Activated CD8-positive, alpha-beta memory T cell treated with anti-CD3 and anti-CD28 coated beads for 24 hours (primary cell): ENCODE measurements at places on chromosomes 7 and 10.

DNA sequence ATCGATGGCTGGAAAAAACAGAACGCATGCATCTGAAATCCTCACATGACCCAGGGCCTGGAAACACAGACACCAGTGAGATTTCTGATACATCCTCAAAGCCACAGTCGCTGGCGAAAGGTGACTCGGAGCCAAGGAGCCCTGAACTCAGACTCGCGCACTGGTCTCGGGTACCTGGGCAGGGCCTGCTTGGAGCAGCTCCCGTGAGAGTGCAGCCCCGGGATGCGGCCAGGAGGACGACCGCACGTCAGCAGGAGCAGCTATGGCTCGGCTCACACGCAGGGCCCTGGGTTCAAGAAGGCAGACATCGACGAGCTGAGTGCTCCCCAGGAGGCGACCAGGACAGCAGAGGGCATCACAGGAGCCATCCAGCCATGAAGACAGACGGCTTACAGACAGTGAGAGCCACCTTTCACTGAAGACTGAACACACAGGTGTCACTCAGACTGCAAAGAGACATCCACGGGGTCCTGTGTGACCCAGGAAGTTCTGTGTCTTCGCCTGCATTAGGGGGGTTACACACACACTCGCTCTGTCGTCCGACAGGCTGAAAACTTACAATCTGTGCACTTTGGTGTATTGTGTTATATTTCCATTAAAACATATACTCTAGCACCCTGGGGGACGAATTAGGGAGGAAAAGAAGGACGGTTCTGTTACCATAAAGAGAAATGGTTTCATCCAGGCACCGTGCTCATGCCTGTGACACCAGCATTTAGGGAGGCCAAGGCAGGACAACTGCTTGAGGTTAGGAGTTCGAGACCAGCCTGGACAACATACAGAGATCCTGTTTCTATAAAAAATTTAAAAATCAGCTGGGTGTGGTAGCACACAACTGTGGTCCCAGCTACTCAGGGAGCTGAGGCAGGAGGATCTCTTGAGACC lies 227.7 kb downstream of the MAD1L1 start:
- DNase-seq: no peak

GRCh38 chr10:116690356-116691322 lies 51.7 kb downstream of the HSPA12A start:
- DNase-seq: no peak

- DNase-seq: peak; percentile 37
Measured at GRCh38 chr7:139842401-139843210, 13.5 kb downstream of the TBXAS1 start.

DNA sequence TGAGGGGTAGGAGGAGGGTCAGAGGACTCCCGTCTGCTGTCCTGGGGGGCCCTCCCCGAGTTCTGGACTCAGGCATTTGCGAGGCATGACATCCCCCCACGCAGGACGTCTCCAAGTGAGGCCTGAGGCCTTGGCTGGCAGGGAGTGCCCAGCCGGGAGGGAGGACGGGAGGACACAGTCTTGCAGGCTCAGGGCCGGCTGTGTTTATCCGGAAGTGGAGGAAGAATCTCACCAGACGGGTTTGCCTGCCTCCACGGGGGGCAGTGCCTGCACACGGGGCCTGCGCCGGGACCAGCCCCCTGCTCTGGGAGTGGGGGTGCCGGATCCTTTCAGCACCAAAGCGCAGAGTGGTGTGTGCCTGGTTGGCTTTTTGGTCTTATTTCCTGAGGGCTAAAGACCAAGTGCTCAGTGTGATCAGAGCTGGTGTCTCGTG lies 10.9 kb downstream of the PWWP2B start:
- DNase-seq: no peak

GRCh38 chr7:33766405-33766804 lies 138.9 kb upstream of the BMPER start:
- no peak for DNase-seq

GRCh38 chr10:79444199-79445119 lies 965 bp downstream of the ZCCHC24 start:
- DNase-seq: peak; percentile 78

- DNase-seq: no peak
Measured at GRCh38 chr7:128744366-128744905, 5.3 kb downstream of the CALU start.

DNA sequence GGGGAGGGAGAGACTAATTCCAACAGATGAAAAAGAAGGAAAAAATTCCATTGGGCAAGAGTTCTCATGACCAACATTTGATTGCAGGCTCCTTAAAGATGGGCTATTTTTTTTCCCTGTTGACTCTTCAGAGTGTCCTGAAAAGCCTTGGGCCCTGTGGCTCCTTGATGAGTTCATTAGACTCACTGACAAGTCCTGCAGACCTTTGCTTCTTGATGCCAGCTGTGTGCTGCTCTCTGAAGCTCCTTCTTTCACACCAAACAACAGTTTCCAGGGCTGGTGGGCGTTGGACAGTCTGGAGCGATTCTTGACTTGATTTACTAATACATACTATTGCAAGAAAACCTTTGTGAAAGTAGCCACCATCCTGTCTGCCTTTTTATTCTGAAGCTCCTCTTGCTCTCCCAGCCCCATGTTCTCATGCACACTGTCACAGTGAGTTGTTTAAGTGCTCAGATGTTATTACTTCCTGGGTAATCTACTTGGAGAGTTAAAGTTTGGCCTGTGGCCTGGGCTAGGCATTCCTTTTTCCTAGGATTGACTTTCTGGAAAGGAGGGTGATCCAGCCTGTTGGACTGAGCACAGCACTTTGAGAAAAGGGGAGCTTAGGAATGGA lies 250.3 kb downstream of the PTEN start:
- DNase-seq: no peak

GRCh38 chr7:1555813-1556543 lies at the start of gene TMEM184A:
Gene TMEM184A, minus strand, starts transcription at chr7:1556205. Its CDS starts 721 bp downstream, at chr7:1555484.
- DNase-seq: no peak

GRCh38 chr7:156456503-156457115 lies 184.0 kb upstream of the RNF32 start:
- peak; percentile 24 for DNase-seq

DNA sequence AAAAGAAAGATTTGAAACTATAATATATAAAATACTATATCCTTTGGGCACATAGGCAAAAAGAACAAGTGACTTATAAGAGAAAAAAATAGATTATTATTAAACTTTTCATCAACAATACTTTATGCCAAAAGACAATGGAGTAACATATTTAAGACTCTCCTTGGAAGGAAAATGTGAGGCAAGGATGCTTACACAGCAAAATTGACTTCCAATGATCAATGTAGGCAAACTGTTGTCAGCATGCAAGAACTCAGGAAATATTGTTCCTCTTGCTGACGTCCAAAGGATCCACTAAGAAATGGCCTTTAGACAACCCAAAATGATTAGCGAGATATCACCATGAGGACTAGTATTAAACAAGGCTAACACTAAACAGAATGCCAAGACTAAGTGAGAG lies 22.9 kb upstream of the LMOD2 start:
- no peak for DNase-seq

- DNase-seq: no peak
Measured at GRCh38 chr7:131305152-131305551, 22.5 kb upstream of the MKLN1 start.

- no peak for DNase-seq
Measured at GRCh38 chr10:120503689-120504088, 46.7 kb downstream of the PLPP4 start.

GRCh38 chr7:1651031-1651446 lies 19.0 kb upstream of the ELFN1 start:
- no peak for DNase-seq

GRCh38 chr10:107589081-107589480 lies 424.6 kb upstream of the SORCS1 start:
- no peak for DNase-seq

DNA sequence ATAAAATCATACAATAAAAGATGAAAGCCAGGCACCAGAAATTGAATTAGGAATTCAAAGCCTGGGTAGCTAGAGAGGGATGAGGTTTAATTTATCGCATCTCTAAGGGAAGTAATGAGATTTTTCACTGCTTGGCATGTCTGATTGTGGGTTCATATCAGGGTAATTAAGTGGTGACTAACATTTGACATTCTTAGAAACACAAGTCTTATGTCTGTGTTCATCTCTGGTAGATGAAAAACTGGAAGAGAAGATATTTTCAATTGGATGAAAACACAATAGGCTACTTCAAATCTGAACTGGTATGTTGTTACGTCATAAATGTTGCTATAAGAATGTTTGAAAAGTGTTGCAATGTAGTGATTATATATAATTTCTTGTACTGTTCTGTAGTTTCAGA lies 36.8 kb upstream of the ARMS2 start:
- no peak for DNase-seq

GRCh38 chr7:9324513-9324912 lies 891.1 kb downstream of the NXPH1 start:
- no peak for DNase-seq

GRCh38 chr7:95881597-95881996 lies 109.2 kb downstream of the DYNC1I1 start:
- DNase-seq: no peak

DNA sequence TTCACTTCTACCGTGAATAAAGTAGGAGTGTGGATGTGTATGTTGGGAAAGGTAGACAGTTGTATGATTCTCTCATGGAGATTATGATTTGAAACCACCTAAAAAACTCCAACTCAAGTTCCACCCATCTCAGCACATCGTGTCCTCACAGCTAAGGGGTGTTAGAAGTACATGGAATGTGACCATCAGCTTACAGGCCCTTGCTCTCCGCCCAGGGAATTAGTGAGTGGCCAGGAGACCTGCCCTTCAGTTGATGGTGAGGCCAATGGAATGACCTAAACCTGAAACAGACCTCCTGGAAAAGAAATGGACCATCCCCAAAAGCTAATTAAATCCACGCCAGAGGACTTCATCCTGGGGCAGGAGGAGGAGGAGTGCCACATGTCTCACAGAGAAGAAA lies 2.1 kb upstream of the WNT2 start:
- no peak for DNase-seq

GRCh38 chr7:142248166-142249160 lies 9.4 kb downstream of the PRSS58 start:
- DNase-seq: no peak

DNA sequence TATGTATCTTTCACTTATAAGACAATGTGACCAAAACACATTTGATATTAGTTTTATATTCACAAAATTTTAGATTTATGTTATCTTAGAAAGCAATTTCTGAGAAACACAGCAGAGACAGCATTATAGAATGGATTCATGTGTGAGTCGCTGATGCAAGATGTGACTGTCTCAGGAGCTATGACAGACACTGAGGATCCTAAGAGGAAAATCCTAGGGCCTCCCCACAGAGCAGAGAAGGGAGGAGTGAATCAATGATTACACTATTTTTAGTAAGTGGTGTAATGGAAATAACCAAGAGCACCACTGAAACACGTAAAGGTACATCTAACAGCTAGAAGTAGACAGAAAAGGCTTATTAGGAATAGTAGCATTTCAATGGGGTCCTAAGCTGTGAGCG lies 204.0 kb upstream of the PTN start:
- DNase-seq: no peak

- DNase-seq: no peak
Measured at GRCh38 chr7:155353256-155353897, 55.7 kb downstream of the INSIG1 start.

GRCh38 chr10:63355682-63356081 lies 110.1 kb downstream of the JMJD1C start:
- no peak for DNase-seq

DNA sequence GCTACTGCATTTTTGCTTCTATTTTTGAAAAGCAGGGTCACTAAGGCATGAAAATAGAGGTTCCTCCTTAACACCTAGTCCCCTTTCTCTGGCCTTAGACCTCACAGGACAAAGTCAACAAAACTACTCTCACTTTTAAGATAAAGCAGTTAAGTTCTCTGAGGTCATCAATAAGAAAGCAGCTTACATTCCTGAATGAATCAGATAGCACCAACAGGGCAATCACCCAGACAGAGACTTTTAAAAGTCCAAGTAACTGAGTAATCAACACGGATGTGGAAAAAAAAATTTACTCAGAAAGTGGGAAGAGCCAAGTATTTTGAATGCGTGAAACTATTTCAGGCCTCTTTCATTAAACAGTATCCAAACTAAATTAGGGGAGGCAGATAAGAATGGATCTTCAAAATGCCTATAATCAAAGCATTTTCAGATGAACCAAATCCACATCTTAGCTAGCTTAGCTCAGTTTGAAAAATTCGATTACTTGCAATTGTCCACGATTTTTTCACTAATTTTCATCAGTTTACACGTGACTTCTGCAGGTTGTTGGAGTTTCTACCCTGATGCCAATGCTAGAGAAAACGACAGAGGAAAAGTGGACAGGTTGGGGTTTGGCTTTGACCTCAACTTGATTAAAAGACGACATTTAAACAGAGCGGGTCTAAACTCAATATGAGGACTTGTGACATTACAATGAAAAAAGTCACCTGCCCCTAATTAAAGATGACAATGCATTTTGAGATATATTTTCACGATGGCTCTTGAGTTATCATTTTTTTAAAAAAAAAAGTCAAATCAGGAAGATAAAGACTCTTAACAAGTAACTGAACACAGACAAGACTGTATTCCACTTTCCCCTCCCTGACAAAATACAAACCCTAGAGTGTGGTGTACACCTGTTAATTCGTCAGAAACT lies 1.6 kb downstream of the BEND7 start:
- DNase-seq: no peak

DNA sequence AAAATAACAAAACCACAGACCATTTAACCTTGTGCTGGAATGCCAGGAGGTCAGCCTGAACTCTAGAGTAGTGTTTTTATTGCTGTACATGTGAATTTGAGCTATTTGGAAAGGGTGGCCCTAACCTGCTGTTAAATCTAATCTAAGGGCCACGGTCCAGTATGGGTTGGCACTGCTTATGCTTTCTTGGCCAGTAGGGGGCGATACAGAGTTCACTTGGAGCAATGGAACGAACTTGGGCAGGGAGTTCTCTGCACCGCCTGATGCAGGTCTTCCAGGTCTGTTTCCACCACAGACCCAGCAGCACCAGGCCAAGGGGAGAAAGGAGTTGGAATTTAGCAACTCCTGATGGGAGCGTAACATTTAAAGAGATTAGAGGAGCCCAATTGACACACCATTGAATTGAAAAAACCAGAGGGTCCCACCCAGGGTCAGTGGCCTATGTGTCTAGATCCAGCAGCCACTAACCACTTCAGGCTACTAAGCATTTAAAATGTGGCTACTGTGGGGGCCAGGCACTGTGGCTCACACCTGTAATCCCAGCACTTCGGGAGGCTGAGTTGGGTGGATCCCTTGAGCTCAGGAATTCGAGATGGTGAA lies 75.7 kb upstream of the EFCAB10 start:
- DNase-seq: peak; percentile 85

GRCh38 chr10:133324198-133324792 lies 12.4 kb downstream of the CALY start:
- no peak for DNase-seq

GRCh38 chr7:57868771-57869483 lies 418.9 kb downstream of the ZNF716 start:
- no peak for DNase-seq
